ENCODE measurements at places on chromosomes 3 and 15.

- no peaks in the 10 kb centered on the region for H3K27me3 ChIP-seq
- no peak overlapping the region for H3K27ac ChIP-seq
- no peaks in the 10 kb centered on the region for H3K4me1 ChIP-seq
- no peak for DNase-seq
Observed at GRCh38 chr3:13051066-13051465, 22.2 kb downstream of the IQSEC1 start.

DNA sequence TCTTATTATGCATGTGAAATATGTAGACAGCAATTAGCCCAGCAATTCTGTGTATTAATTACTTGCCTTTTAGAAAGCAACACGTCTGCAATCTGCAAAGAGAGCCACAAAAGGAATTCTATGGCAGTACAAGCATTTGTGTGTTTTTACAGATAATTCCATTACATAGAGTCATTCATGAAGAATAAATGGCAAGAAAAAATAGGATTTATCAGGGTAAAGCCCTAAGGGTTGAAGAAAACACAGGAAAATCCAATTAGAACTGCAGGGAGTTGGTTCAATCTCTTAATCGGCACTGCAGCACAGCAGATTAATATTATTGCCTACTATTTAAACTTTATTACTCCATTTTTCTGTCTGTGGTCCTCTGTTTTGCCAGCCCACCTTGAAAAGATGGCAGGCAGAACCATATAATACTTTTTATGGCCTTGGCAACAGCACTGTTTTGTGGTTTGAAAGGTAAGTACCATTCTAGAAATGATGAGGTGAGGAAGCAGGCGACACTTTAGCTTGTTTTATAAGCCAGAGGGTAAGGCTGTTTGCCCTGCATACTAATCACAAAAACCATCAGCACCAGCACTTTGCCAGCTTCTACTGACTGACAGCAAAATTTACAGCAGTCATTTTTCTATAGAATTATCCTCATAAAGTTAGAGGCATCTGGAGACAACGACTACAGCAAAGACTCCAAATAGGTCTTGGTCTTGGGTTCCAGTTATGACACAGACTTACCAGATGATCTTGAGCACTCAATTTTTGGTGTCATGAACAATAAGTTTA, 638.2 kb upstream of the NAALADL2 start:
- H3K4me3 ChIP-seq: no peak overlapping the region
- no peaks in the 10 kb centered on the region for H3K27me3 ChIP-seq
- H3K27ac ChIP-seq: no peak overlapping the region

- H3K36me3 ChIP-seq: no peaks in the 10 kb centered on the region
- peaks cover 63% of the 10 kb centered on the region for H3K4me1 ChIP-seq
- H3K27me3 ChIP-seq: no peaks in the 10 kb centered on the region
- H3K27ac ChIP-seq: no peak overlapping the region
- H3K4me3 ChIP-seq: no peak overlapping the region
Observed at GRCh38 chr3:159859424-159859823, 129.2 kb upstream of the IL12A start.

DNA sequence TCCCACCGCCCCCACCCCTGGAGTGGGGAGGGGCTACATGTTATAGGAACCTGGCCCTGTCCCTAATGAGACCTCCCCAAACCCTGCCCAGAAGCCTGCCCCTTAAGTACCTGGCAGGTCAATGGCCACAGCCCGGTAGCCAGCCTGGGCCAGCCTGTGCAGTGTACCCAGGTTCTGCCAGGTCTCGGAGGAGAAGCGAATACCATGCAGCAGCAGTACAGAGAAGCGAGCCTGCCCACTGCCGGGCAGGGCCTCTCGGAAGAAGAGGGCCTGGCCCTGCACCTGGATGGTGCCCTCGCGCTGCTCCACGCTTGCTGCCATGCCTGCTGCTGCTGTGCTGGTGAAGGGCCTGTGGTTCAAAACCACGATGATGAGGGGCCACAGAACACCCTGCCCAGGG, 2.5 kb downstream of the ABHD14B start:
- no peaks in the 10 kb centered on the region for H3K36me3 ChIP-seq
- peaks cover 92% of the 10 kb centered on the region for H3K4me1 ChIP-seq
- no peaks in the 10 kb centered on the region for H3K27me3 ChIP-seq
- no peak for DNase-seq

DNA sequence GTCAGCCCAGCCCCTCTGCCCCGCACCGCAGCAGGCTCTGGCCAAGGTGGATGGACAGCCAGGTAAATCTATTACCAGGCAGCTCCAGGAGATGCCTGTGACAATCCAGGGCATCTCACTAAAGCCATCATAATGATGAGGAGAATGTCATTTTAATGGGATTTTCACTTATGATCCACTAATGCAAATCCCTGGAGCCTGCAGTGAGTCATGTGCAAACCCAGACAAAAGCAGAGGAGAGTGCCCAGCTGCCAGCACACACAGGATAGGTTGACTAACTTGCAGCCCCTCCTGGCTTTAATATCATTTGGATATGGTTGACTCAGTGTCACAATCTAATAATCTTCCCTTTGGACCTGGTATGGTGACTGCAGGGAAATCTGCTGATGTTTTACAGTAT, 206.9 kb upstream of the TRIM42 start:
- H3K4me3 ChIP-seq: no peak overlapping the region
- H3K27me3 ChIP-seq: no peaks in the 10 kb centered on the region
- H3K27ac ChIP-seq: no peak overlapping the region
- DNase-seq: no peak
- H3K4me1 ChIP-seq: no peaks in the 10 kb centered on the region

GRCh38 chr3:110174908-110175307, 837.6 kb upstream of the DPPA4 start:
- DNase-seq: no peak
- no peaks in the 10 kb centered on the region for H3K27me3 ChIP-seq
- no peaks in the 10 kb centered on the region for H3K36me3 ChIP-seq

DNA sequence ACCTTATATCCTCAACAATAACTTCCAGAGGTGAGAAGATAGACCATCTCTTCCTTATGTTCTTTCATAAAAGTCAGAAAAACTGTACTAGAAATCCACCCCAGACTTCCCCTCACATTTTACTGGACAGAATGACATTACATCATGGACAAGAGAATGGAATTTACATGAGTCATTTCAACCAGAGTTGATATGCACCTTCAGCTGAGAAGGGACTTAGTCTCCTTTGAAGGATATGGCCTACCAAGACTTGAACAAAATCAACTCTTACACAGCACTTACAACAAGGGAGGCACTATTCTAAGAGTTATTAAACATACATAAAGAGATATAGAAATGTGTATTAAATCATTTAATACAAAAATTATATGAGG, 380.0 kb upstream of the DPH6 start:
- no peak for DNase-seq
- H3K27me3 ChIP-seq: no peaks in the 10 kb centered on the region
- H3K4me1 ChIP-seq: no peaks in the 10 kb centered on the region
- no peaks in the 10 kb centered on the region for H3K36me3 ChIP-seq

GRCh38 chr3:31747785-31748184, 215.1 kb downstream of the STT3B start:
- no peaks in the 10 kb centered on the region for H3K4me1 ChIP-seq
- no peak overlapping the region for H3K4me3 ChIP-seq
- no peaks in the 10 kb centered on the region for H3K36me3 ChIP-seq
- DNase-seq: no peak
- H3K27me3 ChIP-seq: no peaks in the 10 kb centered on the region
- H3K27ac ChIP-seq: no peak overlapping the region

- DNase-seq: no peak
- H3K27me3 ChIP-seq: no peaks in the 10 kb centered on the region
Observed at GRCh38 chr3:31840252-31840651, 140.8 kb downstream of the OSBPL10 start.

GRCh38 chr3:155065537-155065936, 14.6 kb upstream of the MME start:
- H3K36me3 ChIP-seq: no peaks in the 10 kb centered on the region
- no peak overlapping the region for H3K4me3 ChIP-seq
- no peaks in the 10 kb centered on the region for H3K4me1 ChIP-seq
- H3K27ac ChIP-seq: no peak overlapping the region
- H3K27me3 ChIP-seq: no peaks in the 10 kb centered on the region

DNA sequence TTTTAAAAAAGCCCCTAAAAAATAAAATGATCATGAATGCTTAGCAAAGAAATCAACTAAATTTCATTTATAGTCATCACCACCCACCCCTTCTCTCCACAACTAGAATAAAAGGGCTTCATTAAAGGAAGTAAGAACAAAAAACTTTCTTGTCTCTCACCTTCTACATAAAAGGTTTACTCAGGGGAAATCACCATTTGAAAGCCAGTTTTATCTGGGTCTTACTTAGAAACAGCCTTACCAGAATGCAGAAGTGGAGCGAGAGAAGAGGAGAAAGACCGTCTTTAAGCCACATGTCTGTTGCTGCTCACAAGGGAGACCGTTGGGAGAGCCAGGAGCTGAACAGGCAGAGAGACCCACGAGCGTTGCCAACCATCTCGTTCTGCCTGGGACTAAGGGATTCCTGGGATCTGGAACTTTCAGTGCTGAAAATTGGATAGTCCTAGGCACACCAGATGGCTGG, 350.1 kb upstream of the PROK2 start:
- no peaks in the 10 kb centered on the region for H3K4me1 ChIP-seq
- no peak for DNase-seq
- no peak overlapping the region for H3K27ac ChIP-seq
- no peaks in the 10 kb centered on the region for H3K27me3 ChIP-seq
- H3K36me3 ChIP-seq: no peaks in the 10 kb centered on the region

GRCh38 chr3:127254033-127254644, 33.7 kb downstream of the PRR20G start:
- H3K27me3 ChIP-seq: no peaks in the 10 kb centered on the region
- DNase-seq: no peak
- H3K4me3 ChIP-seq: no peak overlapping the region
- no peaks in the 10 kb centered on the region for H3K36me3 ChIP-seq
- no peaks in the 10 kb centered on the region for H3K4me1 ChIP-seq

DNA sequence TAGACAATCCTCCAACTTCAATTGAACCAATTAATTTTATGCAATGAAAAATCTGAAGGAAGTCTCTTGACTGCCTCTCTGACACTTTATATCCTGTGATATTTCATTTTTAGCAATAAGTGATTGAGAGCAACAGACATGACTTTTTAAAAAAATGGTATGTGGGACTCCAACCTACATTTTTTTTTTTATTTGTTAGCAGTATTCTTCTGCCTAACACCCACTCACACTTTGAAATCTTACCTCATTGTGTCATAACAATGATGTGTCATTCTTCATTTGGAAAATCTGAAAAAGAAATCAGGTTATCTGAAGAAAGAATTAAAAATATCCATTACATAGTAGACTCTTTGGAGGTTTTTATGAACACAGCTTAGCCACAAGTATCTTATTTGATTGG, 541.3 kb upstream of the KCNMB2 start:
- no peaks in the 10 kb centered on the region for H3K27me3 ChIP-seq
- no peak overlapping the region for H3K27ac ChIP-seq
- no peak for DNase-seq
- H3K4me3 ChIP-seq: no peak overlapping the region
- no peaks in the 10 kb centered on the region for H3K4me1 ChIP-seq

- H3K4me3 ChIP-seq: no peak overlapping the region
- no peaks in the 10 kb centered on the region for H3K27me3 ChIP-seq
- peaks cover 57% of the 10 kb centered on the region for H3K36me3 ChIP-seq
- no peak for DNase-seq
Observed at GRCh38 chr15:61951949-61952348, 108.3 kb downstream of the VPS13C start.

DNA sequence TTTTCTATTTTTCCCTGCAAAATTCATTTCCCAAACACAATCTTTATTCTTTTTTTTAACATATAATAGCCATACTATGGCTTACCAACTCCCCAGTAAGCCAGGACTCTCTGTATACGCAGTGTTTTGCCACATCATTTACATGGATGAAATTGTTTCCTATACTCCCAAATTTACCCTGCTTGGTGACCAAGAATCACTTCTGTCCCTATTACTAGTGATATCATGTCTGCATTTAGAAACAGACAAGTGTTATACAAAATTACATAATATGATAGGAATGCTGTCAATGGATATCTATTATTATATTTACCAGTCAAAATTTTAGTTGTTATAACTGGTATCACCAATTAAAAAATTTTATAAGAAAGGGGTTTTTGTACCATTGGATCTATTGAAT, 77.8 kb downstream of the LIPC start:
- H3K4me1 ChIP-seq: peaks cover 32% of the 10 kb centered on the region
- no peaks in the 10 kb centered on the region for H3K27me3 ChIP-seq
- H3K36me3 ChIP-seq: no peaks in the 10 kb centered on the region
- DNase-seq: no peak
